ENCODE measurements at places on chromosomes 2 and 18. TPM values are rescaled to one million over a fixed set of nuclear protein-coding genes. Genes with fewer than 3 reads are reported as not detected.

CFC1 gene
- not detected for total RNA-seq

DNA sequence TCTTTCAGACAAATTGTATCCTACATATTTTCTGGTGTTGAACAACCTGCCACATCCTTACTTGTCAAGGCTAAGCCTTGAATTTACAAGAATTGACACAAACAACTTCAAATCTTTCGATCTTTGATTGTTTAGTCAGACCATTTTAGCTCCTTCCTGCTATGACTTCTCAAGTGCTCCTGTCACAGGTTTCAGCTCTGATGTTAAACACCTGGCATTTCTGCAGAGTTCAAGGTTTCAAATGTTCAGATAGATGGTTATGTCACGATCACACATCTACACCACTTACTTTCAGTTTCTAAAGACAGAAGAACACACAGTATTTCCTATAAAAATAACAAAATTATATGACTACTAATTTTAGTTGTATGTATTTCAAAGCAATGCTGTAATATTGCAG, 84.0 kb downstream of the RND3 start:
- DNase-seq, result no peak

GRCh38 chr2:159939946-159940345, 122.5 kb downstream of the PLA2R1 start:
- no peak for DNase-seq

DNA sequence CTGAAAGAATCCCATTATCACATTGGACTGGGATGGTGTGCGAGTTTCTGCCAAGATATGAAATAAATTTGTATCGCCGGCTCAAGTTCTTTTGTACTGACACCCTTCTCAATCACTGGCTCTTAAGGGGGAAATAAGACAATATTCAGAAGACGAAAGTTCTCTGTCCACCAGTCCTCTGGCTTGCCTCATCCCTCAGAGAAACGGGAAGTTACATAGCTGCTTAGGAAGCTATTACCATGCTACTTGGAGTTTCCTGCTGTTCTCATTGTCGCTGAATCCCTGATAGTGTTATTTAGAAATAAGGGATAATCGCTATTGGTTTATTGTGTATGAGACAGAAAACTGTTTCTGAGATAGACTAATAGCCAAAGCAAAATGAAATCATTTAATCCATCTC, 205.0 kb upstream of the ZNF521 start:
- no peak for DNase-seq

DNA sequence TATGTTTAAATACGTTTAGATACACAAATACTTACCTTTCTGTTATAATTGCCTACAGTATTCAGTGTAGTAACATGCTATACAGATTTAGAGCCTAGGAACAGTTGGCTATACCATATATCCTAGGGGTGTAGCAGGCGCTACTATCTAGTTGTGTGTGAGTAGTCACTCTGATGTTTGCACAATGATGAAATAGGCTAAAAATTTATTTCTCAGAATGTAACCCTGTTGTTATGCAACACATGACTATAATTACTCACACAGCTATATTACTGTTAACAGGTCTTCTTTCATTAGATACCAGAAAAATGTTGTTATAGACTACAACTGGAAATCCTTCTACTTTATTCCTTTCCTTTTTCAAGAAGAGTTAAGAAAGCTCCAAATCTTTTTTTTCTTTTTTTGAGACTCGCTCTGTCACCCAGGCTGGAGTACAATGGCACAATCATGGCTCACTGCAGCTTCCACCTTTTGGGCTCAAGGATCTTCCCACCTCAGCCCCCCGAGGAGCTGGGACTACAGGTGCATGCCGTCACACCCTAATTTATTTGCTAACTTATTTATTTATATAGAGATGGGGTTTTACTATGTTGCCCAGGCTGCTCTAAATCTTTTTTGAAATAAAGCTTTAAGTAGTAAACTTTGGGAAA, 48.5 kb downstream of the C2orf74 start:
- DNase-seq, result no peak
